PC-3 (cell line): ENCODE measurements at places on chromosomes 2 and 18.

DNA sequence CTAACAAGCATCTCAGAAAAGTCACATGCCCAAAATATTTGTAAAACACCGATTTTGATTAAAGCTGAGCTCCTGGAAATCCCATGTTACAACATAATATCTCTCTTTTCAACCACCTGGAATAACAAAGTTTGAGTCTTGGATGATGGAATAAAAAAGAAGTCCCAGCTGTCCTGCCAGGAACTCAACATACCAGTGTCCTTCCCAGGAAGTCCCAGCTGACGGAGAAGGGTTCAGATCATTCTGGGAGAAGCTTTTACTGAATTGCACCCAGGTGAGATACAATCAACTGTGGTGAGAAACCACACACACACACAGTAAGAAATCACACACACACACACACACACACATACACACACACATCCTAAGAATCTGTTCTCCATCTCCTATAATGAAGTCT is 413.1 kb upstream of the PKDCC start:
- no peak for DNase-seq

- DNase-seq = peak; percentile 42
Measured at GRCh38 chr18:11570769-11571412, 38.5 kb upstream of the SLC35G4 start.

GRCh38 chr2:143850084-143850483 is 669.8 kb downstream of the ZEB2 start:
- DNase-seq = no peak

DNA sequence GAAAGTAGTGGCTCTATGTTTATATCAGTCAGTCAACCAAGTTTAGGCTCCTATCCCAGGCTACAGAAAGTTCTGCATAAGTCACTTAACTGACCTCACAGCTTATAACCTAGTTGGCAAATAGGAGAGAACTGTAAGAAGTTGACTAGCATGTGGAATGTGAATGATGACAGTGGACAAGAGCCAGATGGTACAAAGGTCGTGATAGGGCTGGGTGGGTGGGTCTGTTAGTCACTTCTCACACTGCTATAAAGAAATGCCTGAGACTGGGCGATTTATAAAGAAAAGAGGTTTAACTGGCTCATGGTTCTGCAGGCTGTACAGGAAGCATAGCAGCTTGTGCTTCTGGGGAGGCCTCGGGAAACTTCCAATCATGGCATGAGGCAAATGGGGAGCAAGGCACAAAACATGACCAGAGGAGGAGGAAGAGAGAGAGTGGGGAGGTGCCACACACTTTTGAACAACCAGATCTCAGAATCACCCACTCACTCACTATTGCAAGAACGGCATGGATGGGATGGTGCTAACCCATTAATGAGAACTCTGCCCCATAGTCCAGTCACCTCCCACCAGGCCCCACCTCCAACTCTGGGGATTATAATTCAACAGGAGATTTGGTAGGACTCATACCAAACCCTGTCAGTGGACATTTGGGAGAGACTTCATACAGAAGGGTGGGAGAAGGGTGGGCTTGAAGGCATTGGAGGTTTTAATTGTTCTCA is 68.8 kb downstream of the LTBP1 start:
- DNase-seq = peak; percentile 94

DNA sequence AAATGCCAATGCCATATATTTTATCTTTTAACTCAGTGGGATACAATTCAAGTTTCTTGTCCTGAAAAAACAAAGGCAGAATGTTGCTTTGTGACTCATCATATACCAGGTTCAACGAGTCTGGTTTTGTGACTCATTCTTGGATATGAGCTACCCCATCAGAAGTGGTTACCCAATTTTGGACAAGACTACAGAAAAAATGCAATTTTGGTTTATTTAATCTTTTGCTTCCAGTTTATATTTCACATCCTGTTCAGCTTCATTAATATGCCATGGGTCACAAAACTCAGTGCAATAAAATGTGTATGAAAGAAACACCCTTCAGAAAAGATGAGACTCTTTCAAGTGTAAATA is 25.0 kb downstream of the FN1 start:
- DNase-seq = peak; percentile 97

- DNase-seq = no peak
Measured at GRCh38 chr2:3449086-3449485, 69.6 kb downstream of the TRAPPC12 start.

GRCh38 chr2:206353685-206354084 is 79.2 kb downstream of the ZDBF2 start:
- peak; percentile 12 for DNase-seq

- no peak for DNase-seq
Measured at GRCh38 chr18:47285456-47285855, 34.0 kb upstream of the SKOR2 start.

GRCh38 chr2:864501-865106 is 86.0 kb upstream of the SNTG2 start:
- DNase-seq = no peak

GRCh38 chr2:18950361-18950851 is 361.0 kb upstream of the NT5C1B start:
- peak; percentile 60 for DNase-seq

DNA sequence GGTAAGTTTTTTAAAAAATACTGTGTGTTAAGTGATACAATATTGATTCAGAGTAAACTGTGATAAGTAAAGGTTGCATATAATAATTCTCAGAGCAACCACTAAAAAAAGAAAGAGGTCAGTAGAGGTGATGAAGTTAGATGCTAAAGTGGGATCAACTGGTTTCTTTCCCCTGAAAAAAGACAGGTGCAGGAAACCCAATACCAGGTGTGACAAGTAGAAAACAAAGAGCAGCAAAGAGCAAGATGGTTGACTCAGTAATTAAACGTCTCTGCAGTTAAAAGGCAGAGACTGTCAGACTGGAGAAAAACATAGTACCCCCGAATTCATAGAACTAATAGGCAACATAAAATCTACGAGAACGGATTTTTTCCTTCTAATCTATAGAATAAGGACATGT is 128.3 kb downstream of the ATP9B start:
- no peak for DNase-seq

DNA sequence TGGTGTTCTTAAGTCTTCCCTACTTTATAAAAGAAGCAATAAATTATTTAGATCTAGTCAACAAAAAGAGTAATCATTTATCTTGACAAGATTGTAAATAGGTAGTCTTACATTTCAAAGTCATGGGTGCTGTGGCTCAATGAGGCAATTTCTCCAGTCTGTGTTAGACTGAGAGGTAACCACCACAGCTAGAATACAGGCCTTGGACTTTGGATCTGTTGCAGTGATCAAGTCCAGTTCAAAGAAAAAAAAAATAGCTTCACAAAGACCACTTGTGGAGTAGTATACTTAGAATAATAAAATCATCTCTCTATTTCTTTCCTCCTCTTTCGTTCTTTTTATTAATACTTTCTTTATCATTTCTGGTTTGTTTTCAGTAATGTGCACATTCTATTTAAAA is 93.1 kb upstream of the FSIP2 start:
- DNase-seq = no peak

DNA sequence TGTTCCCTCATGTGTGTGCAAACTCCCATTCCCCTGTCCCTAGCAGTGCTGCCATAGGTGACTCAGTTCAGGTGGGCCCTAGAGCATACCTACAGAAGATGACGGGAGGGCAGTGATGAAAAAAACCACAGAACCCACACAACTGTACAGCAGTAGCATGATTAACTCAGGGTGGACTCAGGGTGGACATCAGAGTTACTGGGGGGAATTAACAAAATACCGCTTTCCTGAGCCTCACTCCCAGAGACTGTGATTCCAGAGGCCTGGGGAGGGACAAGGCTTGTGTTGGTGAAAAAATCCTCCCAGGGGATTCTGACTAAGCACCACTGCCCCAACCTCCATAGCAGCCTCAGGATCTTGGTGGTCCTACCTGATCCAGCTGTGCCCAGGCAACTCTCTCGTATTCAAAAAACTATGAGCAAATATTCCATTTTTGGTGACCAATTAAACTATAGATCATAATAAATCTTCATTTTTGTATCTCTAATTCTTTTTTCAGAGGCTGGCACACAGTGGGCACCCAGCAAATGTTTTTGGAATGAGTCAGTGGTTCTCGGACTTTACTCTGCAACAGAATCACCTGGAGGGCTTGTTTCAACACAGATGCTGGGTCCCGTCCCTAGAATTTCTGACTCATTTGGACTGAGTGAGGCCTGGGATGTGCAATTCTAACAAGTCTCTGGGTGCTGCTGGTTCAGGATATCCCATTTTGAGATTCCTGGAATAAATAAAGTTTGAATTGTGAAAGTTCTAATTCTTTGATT is 84.1 kb upstream of the NABP1 start:
- peak; percentile 98 for DNase-seq

DNA sequence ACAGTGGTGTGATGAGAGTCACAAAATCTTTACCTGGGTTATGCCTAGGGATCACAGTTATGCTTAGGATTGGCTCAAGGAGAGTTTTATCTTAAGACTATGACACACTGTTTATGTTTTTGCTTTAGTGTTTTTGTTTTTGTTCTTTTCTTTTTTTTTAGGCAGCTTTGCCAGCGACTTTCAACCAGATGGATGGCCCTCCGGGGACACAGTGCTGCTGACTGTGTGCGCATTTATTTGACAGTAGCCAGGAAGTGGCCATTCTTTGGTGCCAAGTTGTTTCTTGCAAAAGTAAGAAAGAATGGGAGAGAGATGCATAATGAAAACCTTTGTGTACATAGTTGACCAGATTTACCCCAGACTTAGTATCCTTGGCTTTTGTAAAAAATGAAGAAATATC is 15.1 kb upstream of the DYNC2LI1 start:
- DNase-seq = peak; percentile 65

DNA sequence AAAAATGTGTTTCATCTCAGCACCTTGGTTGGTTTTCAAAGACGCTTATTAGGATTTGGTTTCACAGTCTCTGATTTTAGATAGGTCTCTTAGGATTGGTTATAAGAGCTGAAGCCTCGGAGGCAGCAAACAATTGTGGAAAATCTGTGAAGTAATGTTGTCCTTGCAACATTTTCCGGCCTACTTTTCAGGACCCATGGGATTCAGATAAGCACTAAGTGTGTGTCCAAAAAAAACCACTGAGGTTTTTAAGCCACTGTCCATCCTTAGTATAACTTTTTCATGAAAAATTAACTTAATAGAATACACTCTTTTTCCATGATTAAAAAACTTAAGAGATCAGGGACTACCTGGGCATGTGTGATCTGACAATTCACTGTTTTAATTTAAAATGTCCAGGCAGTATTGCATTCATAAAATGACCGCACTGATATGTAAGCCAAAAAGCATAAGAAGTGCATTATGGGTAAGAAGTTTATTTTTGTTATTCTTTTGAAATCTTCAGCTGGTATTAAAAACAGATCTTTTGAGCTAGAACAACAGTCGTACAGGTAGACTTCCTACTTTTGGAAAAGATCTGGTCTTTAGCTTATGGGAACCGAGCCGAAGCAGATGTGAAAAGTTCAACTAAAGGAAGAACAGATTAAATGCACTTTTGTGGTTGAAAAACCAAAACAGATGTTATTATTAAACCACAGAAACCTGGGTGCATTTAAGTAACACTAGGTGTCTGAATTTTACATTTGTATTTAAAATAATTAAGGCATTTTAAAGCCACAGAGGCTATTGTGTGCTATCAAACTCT is 479.4 kb upstream of the ZEB2 start:
- DNase-seq = no peak
